T-helper 2 cell (primary cell): ENCODE measurements at places on chromosomes 5 and 9.

GRCh38 chr9:13665418-13666066, 386.1 kb upstream of the MPDZ start:
- no peak for DNase-seq

- no peak for DNase-seq
These were observed 36.7 kb downstream of the NFIB start for GRCh38 chr9:14277244-14277643.

DNA sequence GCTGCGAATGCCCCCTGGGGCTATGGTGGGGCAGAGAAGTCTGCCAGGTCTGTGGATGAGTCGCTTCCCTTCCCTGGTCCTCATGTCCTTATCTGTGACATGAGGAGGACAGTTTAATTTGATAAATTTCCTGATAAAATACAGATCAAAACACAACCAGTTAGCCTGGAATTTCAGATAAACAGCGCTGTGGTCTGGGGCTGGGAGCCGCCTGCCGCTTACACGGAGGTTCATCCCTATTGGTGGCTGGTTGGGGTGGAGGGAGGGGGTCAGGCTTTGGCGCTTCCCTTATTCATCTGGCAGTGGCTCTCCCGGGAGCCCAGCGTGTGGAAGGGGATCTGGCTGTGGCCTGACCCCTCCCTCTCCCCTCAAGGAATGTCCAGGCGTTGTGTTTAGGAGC, 17.9 kb downstream of the CRB2 start:
- no peak for DNase-seq

DNA sequence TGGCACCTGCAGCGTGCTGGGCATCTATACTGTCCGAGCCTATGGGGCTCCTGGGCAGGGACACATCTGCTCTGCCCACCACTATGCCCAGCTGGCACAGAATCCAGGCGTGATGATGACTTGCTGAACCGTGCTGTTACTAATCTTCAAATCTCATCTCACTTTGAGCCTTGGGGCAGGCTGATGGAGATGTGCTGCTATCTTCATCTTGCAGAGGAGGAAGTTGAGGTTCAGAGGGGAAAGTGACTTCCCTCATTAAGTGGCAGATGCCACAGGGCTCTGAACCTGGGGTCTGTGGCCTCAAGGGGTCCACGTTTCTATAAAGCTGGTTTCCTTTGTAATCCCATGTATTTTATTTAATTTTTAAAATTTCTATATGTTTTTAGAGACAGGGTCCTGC, 4.7 kb downstream of the SLC2A6 start:
- no peak for DNase-seq

- DNase-seq: no peak
These were observed 279.7 kb downstream of the GADD45G start for GRCh38 chr9:89884356-89885083.

- DNase-seq: no peak
These were observed 2.1 kb downstream of the NRARP start for GRCh38 chr9:137299938-137300337.

- DNase-seq: no peak
These were observed 109.8 kb downstream of the HMHB1 start for GRCh38 chr5:143921525-143922311.

- DNase-seq: no peak
These were observed 122.9 kb upstream of the TAF11L2 start for GRCh38 chr5:17374973-17375742.

- no peak for DNase-seq
These were observed 15.4 kb downstream of the CD74 start for GRCh38 chr5:150397146-150397781.

DNA sequence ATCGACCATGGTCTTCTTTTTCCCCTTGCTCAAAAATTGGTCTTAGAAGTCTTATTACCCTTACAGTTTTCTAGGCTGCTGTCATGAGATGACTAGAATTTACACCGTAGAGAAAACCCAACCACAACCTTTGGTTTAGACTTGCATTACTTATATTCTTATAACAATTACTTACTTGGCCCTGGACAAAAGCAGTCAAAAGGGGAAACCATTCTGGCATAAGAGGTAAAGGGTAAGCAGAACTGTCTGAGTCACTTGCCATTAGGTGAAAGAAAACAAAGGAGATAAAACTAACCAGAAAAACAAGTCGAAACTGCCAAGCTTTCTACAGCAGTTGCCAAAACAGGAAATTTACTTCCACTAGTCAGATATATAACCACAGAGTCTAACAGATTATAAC, 17.9 kb downstream of the TMEM245 start:
- no peak for DNase-seq

DNA sequence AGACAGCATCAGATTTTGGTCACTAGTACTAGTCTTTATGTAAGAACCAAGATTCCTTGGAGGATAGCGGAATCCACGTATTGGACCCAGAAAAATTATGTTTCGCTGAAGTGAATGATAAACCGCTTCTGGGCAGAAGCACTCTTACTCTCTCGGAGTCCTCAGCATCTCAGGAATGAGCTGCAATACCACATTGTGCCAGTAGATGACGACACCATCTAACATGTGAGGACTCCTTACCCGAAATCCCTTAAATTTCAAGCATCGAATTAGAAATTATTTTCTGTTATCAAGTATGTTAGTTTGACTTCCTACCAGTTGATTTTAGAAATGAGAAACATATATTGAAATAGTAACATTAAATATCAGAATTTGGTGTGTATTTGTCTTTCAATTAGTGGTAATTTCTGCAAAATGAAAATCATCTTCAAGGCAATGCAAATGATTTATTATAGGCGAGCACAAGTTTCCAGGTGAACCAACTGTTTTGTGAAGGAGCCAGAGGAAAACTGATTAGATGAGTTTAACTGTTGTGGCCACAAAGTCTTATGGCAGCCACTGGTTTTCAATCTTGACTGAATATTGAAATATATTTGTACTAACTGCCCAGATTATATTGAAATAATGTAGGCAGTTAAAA, 66.0 kb upstream of the CAMK4 start:
- peak; percentile 77 for DNase-seq

GRCh38 chr5:93273176-93273575, 307.8 kb downstream of the NR2F1-AS1 start:
- no peak for DNase-seq

GRCh38 chr5:159758189-159758588, 158.1 kb upstream of the ADRA1B start:
- DNase-seq: no peak

DNA sequence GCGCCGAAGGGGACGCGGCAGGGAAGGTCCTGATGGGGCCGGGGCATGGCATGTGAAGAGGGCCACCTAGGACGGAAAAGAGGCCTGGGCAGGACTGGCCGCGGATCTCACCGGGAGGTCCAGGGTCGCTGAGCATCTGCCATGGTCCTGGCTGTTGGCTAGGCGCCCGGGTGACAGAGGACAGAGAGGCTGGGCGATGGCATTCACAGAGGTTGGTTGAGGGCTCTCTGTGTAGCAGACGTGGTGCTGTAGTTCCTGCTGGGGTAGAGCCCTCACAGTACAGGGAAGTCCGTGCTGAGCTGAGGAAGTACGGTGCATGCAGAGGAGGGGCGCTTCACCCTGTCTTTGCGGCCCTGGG, 427 bp downstream of the PCYOX1L start:
- no peak for DNase-seq

- DNase-seq: no peak
These were observed 684 bp upstream of the JMY start for GRCh38 chr5:79235261-79235633.

GRCh38 chr5:141853895-141854626, 24.1 kb downstream of the PCDH1 start:
- DNase-seq: no peak

- DNase-seq: no peak
These were observed 14.5 kb upstream of the AUH start for GRCh38 chr9:91376239-91376638.

- no peak for DNase-seq
These were observed 56.1 kb downstream of the ANKRD55 start for GRCh38 chr5:56176871-56177533.

DNA sequence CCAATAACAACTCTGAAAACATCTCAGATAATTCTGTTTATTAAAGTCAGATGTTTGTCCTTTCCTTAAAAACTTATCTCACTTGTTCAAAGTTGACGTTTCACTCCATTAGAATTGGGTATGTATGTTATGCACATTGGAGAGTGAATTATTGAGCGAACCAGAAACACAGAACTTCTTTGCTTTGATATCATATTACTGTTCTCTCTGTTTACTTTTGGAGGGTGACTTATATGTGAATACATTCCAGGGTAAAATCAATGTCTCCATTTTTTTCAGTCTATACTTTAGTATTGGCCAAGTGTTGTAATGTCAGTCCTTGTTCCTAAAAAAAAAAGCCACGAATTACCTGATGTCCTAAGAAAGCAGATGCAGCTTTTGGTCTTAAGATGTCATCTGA, 307.4 kb downstream of the CSNK1G3 start:
- DNase-seq: no peak

DNA sequence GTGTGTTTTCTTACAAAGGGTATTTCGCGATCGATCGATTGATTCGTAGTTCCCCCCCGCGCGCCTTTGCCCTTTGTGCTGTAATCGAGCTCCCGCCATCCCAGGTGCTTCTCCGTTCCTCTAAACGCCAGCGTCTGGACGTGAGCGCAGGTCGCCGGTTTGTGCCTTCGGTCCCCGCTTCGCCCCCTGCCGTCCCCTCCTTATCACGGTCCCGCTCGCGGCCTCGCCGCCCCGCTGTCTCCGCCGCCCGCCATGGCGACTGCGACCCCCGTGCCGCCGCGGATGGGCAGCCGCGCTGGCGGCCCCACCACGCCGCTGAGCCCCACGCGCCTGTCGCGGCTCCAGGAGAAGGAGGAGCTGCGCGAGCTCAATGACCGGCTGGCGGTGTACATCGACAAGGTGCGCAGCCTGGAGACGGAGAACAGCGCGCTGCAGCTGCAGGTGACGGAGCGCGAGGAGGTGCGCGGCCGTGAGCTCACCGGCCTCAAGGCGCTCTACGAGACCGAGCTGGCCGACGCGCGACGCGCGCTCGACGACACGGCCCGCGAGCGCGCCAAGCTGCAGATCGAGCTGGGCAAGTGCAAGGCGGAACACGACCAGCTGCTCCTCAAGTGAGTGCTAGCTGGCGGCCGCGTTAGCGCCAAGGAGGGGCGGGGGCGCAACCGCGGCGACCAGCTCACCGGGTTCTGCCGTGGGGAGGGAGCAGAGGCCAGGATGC, 480 bp downstream of the LMNB1 start:
- DNase-seq: peak; percentile 50

GRCh38 chr5:137573376-137573775, 74.2 kb upstream of the SPOCK1 start:
- DNase-seq: no peak

DNA sequence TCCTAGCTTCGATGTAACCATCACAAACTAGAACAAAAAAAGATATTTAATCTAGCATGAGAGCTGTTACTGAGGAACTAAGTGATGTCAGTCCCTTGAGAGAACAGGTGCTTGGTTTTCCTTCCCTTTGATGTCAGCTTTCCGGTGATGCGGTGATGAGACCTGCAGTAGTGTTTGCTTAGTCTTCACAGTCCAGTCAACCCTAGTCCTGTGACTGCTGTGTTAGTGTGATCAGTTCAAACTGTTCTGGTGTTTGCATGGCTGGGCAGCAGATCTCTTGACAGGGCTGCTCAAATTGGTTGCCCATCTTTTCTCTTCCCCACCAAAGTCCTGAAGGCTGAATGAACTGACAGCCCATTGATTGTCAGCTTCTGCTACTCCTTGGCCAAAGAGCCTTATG, 608.6 kb upstream of the DAB2 start:
- DNase-seq: peak; percentile 67

- no peak for DNase-seq
These were observed 26.1 kb upstream of the CTSL start for GRCh38 chr9:87699835-87700234.

DNA sequence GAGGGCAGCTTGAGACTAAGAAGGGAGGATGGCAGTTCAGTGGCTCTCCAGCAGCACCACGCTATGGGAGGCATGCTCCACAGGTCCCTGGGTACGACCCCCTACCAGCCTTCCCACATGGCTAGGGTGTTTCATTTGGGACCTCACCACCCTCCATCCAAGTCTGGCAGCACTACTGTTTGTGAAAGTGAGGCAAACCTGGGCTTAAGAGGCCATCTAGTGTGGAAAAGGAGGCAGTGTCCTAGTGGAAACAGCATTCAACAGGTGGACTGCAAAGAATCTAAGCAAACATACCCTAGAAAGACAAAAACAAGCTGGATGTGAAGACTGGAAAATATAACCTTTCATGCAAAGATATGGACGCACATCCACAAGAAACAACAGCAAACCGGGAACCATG, 4.8 kb upstream of the C5orf47 start:
- DNase-seq: no peak

DNA sequence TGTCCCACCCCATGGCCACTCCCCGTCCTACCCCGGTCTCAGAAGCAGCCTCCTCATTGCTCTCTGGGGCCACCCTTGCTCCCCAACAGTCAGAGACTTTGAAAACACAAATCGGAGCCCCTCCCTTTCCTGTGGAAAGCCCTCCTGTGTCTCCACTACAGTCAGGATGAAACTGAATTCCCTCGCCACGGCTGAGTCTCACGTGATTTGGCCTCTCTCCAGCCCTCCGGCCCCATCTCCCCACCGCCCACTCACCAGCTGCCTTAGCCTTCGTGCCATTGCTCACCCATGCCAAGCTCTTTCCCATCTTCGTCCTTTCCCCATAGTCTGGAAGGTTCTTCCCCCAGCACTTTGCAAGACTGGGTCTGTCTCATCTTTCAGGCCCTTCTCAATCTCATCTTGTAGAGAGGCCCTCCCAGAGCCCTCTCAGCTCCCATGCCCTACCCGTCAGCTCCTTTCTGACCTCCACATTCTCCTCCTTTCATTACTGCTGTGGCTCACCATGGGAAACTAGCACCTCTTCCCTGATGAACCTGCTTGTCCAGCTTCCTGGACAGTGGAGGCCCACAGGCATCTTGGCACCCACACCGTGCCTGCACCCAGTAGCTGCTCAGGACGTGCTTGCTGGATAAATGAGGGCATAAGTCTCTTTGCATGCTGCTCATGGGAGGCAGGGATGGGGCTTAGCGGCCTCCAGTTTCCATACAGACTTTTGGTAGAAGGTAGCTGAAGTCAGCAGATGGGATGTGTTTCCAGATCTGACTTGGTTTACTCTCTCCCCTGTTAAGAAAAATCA, 126.4 kb upstream of the COL5A1 start:
- DNase-seq: no peak
